ENCODE measurements at places on chromosomes 7 and 10.

DNA sequence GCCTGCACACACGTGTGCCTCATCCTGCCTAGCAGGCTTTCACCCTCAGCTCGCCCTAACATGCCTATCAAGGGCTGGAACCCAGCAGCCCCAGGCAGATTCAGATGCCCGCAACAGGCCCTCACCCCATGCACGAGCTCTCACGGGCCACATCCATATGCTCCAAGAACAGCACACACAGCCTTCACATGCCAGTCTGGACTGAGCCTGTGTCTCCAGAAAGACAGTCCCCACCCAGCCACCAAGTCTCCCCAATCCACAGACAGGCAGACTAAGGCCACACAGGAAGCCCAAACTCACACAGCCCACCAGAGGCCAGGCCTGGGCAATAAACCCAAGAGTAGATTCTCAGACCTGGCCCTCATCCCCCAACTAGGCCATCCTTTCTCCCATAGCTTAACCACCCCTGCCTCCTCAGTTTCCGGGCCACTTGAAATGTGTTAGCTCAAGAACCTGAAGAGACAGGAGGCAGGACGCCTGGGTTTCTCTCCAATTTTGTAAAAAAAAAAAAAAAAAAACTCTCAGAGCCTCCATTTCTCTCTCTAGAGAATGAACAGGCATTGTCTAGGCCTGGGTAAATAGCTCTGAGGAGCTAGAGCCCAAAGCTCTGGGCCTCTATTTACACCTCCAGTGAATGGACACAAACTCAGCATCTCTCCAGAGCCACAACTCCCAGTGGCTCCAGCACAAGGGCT is 6.8 kb downstream of the LDB1 start:
- DNase-seq = no peak

GRCh38 chr7:36407636-36408550 is 18.2 kb downstream of the ANLN start:
- DNase-seq = no peak

DNA sequence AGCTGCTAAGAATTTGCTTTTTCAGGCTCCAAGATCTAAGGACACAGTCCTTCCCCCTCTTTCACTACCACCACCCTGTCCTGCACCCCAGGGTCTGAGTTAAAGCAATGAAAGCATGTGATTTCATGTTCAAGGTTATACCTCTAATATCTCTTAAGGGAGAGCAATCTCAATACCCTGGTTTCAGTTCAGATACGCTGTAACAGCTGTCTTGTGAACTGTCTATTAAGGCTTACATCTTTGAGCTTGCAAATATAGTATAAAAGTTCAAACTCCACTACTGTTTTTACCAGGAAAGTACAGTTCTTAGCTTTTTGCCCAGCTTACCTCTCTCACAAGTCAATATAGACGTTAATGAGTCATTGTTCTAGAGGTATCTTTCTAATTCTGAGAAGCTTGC is 2.6 kb downstream of the CPVL start:
- DNase-seq = no peak

DNA sequence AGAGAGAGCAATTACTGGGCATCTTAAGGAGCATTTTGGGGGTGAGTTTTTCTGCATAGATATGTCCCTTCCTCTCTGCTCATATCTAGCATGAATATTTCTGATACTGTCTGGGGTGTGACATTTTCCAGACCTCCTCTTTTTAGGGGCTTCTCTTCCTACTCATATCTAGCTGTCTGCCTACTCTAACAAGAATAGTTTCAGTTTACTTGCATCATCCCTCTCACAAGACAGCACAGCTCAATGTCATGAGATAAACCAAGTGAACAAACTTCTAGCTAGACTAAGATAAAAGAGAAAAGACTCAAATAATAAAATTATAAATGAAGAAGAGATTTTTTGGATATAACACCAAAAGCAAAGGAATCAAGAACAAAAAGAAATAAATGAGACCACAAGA is 419.5 kb upstream of the SORCS1 start:
- DNase-seq = no peak

DNA sequence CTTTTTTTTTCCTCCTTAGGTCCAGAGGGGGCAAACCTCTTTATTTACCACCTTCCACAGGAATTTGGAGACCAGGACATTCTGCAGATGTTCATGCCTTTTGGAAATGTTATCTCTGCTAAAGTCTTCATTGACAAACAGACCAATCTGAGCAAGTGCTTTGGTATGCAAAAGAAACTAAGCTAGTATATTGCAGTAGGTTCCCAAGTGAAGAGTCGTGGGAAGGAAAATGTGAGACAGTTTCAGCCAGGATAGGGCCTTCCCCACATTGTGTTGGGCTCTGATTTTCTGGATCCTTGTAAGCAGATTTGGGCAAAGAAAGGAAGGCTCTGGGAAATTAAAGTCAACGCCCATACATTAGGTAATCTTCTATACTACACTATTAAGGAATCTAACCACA is 285.6 kb downstream of the USP6NL start:
- DNase-seq = no peak

DNA sequence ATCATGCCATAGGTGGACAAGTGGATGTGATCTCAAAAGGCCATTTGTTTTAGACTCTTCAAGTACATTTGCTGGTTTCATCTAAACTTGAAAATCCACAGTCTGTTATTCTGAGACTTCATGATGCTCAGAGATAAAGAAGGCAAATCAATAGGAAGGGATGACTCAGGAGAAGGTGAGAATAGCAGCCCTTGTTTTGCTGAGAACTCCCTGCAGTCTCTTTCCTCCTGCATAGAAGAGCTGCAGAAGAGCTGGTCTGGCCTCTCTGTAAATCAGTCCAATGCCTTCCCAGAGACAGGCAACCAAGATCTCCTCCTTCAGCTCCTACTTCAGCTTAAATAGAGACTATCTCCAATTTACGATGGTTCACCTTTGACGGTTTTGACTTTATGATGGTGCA is 4.0 kb upstream of the BAIAP2L1 start:
- no peak for DNase-seq

DNA sequence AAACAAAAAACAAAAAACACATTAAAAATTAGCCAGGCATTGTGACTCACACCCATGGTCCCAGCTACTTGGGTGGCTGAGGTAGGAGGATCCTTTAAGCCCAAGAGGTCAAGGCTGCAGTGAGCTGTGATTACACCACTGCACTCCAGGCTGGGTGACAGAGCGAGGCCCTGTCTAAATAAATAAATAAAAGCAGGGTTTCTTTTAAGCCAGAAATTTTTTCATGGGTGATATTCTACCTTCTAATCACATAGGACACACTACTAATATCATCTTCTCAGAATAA is 14.2 kb upstream of the SVIL start:
- no peak for DNase-seq

DNA sequence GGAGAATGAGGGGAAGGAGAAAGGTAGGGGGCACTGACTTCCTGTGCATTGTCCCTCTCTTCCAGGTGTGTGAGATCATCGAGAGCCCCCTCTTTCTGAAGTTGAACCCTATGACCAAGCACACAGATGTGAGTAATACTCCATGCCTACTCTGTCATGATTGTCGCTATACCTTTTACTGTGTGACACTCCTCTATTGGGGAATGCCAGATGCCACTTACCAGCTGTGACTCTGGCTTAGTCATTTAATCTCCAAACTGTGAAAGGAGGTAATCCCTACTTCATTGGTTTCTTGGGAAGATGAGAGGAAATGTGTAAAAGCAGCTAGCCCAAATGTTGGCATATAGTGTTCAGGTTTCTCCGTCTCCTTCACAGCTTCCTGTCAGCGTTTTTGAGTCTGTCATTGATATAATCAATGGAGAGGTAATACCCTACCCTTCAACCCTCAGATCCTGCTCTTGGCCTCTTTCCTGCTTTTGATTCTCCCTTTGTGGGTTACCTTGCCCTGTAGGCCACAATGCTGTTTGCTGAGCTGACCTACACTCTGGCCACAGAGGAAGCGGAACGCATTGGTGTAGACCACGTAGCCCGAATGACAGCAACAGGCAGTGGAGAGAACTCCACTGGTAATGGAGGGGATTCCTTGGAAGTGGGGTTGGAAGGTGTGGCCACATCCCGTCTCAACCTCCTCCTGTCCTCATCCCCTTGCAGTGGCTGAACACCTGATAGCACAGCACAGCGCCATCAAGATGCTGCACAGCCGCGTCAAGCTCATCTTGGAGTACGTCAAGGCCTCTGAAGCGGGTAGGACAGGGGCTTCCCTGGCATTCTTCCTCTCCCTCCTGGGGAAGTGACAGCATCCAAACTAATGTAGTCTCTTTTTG is 2.0 kb downstream of the COPS6 start:
- DNase-seq = no peak

GRCh38 chr7:131014906-131015656 is 281.1 kb upstream of the KLF14 start:
- no peak for DNase-seq

- peak; percentile 94 for DNase-seq
These were observed 25.4 kb upstream of the ANK3 start for GRCh38 chr10:60414877-60415585.

GRCh38 chr7:100433592-100434296 is 2.6 kb downstream of the PPP1R35 start:
- DNase-seq = no peak

GRCh38 chr7:138000081-138000701 is 1.7 kb downstream of the CREB3L2 start:
- peak; percentile 26 for DNase-seq

GRCh38 chr7:69739190-69739589 is 140.9 kb downstream of the AUTS2 start:
- DNase-seq = peak; percentile 49

DNA sequence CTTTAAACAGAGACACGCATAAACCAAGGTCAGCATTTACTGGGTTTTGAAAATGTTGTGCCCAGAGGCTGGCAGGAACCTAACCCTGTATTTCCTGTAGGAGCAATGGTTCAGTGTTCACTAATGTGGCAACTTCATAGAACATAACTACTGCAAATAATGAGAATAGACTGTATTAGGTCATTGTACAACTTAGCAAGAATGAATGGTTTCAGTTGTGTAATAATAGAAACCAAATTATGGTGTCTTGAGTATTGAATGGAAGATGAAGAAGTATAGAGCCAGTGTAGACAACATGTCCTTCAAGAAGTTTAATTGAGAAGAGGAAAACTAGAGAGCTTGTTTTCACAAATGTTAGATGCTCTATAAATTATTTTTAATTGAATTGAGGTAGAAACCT is 172.5 kb downstream of the BUB3 start:
- DNase-seq = no peak

- no peak for DNase-seq
These were observed 51.2 kb downstream of the RNF32 start for GRCh38 chr7:156691764-156692163.

DNA sequence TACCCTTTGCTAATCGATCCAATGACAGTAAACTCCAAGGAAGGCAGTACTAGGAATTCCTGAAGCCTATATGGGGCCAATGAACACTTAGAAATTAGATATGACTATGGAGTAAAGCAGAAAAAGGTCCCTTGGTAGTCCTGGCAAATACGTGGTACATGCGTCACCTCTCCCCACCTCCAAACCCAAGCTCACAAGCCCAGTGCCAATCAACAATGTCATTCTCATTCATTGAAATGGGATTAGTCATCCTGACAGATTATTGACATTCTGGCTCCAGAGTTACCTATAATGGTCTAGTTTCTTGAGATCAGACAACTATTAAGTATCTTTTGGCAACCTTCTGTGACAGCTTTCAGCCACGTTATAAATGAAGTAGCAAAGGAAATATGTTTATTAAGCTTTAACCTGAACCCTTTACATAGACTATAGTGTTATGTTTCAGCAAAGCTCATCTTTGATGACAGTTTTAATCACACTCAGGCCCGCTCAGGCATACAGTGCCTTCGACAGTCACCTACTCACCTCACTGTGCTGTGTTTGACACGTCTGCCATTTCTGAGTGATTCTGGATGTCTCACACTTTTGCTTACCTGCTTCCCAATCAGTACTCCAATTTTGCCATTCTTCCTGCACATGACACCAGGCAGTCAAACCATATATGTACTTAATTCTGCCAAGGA is 69.6 kb upstream of the ADO start:
- DNase-seq = no peak

GRCh38 chr7:1579481-1580421 is 9.9 kb upstream of the PSMG3 start:
- DNase-seq = peak; percentile 81

GRCh38 chr7:75776295-75776971 is 4.4 kb upstream of the CCL26 start:
- DNase-seq = peak; percentile 91

- peak; percentile 74 for DNase-seq
These were observed 709.3 kb upstream of the AUTS2 start for GRCh38 chr7:68888971-68889385.

GRCh38 chr7:32533276-32534029 is 38.2 kb downstream of the AVL9 start:
- no peak for DNase-seq

DNA sequence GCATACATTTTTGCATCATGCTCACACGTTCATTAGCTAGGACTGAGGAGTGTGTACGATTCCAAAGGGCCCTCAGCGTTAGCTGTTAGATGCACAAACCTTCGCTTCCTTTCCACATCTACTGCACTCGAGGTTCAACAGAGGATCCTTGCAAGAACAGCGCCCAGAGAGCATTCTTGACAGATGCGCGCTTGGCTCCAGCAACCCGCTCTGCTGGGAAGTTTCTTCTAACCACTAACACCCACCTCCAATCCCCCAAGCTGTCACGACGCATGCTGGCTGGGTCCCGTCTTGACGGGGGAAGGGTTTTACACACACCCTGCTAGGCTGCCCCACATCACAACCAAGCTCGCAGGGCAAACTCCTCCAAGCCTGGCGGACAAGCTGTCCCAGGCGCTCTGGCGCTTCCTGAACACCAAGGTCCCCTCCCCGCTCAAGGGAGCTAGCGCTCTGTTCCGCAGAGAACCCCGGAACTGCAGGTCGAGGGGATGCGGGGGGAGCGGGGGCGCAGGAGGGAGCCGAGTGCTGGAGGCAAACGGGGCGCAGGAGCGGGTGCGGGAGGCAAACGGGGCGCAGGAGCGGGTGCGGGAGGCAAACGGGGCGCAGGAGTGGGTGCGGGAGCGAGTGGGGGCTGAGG is 653 bp upstream of the ADRB1 start:
- DNase-seq = peak; percentile 32

DNA sequence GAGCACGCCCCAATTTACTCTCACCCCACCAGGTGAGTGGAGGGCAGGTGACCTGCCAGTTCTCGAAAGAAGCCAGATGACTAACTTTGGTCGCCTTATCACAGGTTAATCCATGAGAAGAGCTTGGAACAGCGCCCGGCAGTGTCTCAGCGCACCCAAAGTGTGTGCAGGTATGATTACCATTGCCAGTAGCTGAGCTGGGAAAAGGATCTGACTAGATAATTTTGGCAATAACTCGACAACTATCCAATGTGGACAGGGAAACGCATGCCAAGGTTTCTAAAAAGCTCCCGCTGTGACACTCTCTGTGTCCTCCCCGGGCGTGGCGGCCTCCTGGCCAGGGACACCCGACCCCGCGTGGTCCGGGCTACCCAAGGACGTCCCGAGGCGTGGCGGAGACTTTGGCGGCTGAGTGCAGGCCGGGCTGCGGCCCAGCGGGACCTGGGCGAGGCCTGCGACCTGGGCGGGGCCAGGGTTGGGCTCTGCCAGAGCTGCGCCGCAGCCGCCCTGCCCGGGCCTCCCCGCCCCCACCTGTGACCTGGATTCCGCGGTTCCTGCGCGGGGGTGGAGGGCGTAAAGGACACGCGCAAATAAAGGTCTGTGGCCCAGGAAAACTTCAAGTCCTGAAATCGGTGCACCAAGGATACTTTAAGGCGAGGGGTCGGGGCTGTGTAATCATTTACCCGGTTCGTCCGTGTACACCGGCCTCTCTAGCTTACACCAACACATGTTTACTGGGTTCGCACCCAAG is 13.7 kb upstream of the WAPL start:
- DNase-seq = no peak

Data from A172 (cell line).